Aorta (tissue), 5 donors: ENCODE measurements at places on chromosomes 6 and 20. TPM values are rescaled to one million over a fixed set of nuclear protein-coding genes. Genes with fewer than 3 reads are reported as not detected.

Gene SIRPD
- not detected for polyA plus RNA-seq

Gene WFDC5
- not detected for polyA plus RNA-seq

DNA sequence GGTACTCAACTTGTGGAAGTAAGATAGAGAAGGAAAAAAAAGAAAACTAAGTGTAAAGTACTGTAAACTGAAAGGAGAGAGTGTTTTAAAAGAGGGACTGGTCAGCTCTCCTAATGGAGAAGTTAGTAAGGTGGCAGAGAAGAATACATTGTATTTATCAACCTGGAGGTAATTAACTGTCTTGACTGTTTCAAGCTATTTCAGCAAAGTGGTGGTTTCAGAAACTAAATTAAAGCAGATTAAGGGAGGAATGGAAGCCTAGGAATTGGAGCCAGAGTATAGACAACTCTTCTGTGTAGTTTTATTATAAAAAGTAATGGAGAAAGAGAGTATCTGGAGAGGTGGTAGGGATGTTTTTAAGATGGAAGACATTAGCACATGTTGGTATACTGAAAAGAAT, 2.7 kb upstream of the PHF10 start:
- DNase-seq = no peak

GRCh38 chr6:108841377-108841855, 6.8 kb upstream of the ARMC2 start:
- DNase-seq = no peak

- DNase-seq = no peak
Measured at GRCh38 chr6:14059791-14060436, 57.7 kb upstream of the CD83 start.
